ENCODE measurements at places on chromosomes 4 and X. TPM values are rescaled to one million over a fixed set of nuclear protein-coding genes. Genes with fewer than 3 reads are reported as not detected.

DNA sequence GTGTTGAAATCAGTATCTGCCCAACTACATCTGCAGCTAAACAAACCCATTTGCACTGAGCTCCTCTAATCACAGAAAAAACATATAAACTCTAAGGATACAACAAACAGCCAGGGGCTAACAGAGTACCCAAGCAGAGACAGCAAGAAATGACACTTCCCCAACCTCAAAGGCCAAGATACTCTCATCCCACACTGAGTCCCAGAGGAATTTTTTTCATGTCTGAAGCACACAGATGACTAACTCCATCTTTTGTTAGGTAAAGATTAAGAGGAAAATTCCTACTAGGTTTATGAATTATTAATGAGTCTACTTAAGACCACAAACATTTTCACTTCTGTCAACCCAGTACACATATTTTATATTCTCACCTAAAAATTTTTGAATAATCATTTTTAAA, 31.6 kb downstream of the SEPSECS start:
- no peaks in the 10 kb centered on the region for H3K4me1 ChIP-seq
- no peak for DNase-seq
- H3K27me3 ChIP-seq = no peaks in the 10 kb centered on the region

DNA sequence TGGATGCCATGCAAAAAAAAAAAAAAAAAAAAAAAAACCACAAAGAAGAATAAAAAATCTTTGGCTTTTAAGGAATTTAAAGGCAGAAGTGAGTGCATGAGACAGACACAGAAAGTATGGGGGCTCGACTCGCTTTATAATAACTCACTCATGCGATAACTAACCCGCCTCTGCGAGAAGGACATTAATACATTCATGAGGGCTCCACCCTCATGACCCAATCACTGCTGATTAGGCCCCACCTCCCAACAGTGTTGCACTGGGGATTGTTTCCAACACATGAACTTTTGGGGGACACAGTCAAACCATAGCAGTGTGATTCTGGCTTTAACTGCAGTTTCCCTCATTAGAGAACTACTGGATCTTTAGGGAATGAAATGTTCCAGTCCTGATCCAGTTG, 78.1 kb downstream of the QDPR start:
- H3K27me3 ChIP-seq = no peaks in the 10 kb centered on the region
- no peaks in the 10 kb centered on the region for H3K36me3 ChIP-seq
- no peak overlapping the region for H3K27ac ChIP-seq
- no peak for DNase-seq
- no peak overlapping the region for H3K4me3 ChIP-seq

DNA sequence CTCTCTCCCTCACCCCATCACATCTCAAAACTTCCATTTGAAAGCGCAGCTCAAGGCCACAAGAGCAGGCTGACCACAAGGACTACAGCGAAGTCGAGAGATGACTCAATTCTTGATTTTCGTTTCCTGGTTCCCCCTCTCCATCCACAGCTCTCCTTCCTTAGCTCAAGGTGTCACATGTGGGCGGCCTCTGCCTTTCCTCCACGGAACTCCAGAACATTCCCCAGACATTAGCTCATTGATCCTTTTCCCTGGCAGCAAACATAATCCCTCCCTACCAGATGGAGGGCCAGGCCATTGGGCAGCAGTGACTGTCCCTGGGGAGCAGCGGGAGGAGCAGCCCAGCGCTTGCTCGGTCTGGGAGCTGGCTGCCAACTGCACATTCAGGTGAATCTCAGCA, 56.3 kb downstream of the CCDC149 start:
- peaks cover 29% of the 10 kb centered on the region for H3K4me1 ChIP-seq
- H3K36me3 ChIP-seq = no peaks in the 10 kb centered on the region
- H3K4me3 ChIP-seq = no peak overlapping the region
- no peaks in the 10 kb centered on the region for H3K27me3 ChIP-seq
- H3K27ac ChIP-seq = peak overlapping the region; percentile 74

- no peaks in the 10 kb centered on the region for H3K36me3 ChIP-seq
- no peaks in the 10 kb centered on the region for H3K4me1 ChIP-seq
Observed at GRCh38 chrX:110114260-110114776, 111.4 kb downstream of the TMEM164 start.

DNA sequence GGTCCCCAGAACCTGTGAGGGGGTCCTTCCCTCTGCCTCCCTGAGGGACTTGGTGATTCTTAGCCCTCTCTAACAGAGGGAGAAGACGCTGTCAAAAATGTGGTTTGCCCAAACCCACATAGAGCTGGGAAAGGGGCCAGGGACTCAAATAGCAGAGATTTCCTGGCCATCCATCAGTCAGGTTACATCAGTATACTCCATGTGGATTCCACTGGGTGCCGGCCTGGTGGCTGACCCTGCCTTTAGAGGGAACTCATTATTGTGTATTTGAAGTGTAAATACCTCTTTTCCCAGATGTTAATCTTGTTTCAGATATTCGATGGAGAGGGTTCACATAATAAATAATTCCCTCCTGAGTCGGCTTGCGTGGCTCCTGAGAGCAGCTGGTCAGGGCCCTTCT, 130.3 kb downstream of the TBL1X start:
- no peak for DNase-seq
- H3K27me3 ChIP-seq = no peaks in the 10 kb centered on the region
- no peaks in the 10 kb centered on the region for H3K36me3 ChIP-seq
- no peak overlapping the region for H3K27ac ChIP-seq
- no peaks in the 10 kb centered on the region for H3K4me1 ChIP-seq
- no peak overlapping the region for H3K4me3 ChIP-seq

DNA sequence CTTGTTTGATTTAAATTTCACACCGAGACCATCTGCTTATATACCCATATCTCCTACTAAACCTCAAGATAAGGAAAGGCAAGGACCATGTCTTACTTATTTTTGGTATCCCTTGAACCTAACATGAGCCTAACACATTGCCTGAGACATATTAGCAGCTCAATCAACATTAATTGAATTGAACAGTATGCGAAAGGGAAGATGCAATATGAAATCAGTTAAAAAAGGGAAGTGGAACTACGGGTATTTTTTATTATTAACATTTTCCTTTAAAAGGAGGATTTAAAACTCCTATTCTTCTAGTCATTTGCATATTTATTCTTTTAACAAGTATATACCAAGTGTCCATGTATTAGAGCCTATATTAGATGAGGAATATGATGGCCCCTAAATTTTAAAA, 197.0 kb downstream of the CAMK2D start:
- H3K36me3 ChIP-seq = no peaks in the 10 kb centered on the region
- no peak overlapping the region for H3K4me3 ChIP-seq
- DNase-seq = no peak
- no peak overlapping the region for H3K27ac ChIP-seq
- H3K27me3 ChIP-seq = no peaks in the 10 kb centered on the region

- peak overlapping the region; percentile 82 for H3K27ac ChIP-seq
- peak overlapping the region; percentile 53 for H3K4me3 ChIP-seq
- no peaks in the 10 kb centered on the region for H3K36me3 ChIP-seq
- no peaks in the 10 kb centered on the region for H3K4me1 ChIP-seq
- H3K27me3 ChIP-seq = no peaks in the 10 kb centered on the region
- no peak for DNase-seq
Observed at GRCh38 chrX:75273483-75273882, 402 bp upstream of the UPRT start.

- no peak overlapping the region for H3K27ac ChIP-seq
- H3K4me1 ChIP-seq = no peaks in the 10 kb centered on the region
- H3K4me3 ChIP-seq = no peak overlapping the region
- H3K36me3 ChIP-seq = no peaks in the 10 kb centered on the region
- H3K27me3 ChIP-seq = no peaks in the 10 kb centered on the region
- no peak for DNase-seq
Observed at GRCh38 chr4:82698412-82698811, 100.2 kb downstream of the SCD5 start.

Gene FAM53A
- total RNA-seq = 13.8 TPM

Gene PF4V1
- not detected for total RNA-seq

Gene PARM1
- total RNA-seq = 26.3 TPM

Gene SSX1
- total RNA-seq = not detected
